Endothelial cell of umbilical vein (primary cell): ENCODE measurements at places on chromosomes 5 and 9. TPM values are rescaled to one million over a fixed set of nuclear protein-coding genes. Genes with fewer than 3 reads are reported as not detected.

DNA sequence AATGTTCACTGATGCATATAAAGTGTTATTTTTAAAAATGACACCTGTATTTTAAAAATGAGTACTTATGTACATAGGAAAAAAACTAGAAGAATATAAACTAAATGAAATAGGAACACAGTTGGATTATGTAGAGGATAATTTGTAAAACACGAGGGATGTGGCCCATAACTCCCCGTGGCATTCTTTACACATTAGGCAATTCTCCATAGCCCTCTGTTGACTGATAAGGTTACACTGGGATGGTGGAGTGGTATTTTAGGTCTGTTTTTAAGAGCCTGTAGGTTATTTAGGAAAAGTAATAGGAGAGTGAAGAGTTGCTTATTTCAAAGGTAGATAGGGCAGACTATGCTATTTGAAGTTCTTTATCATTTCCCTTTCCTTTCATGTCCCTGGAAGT, 1.8 kb downstream of the CAVIN4 start:
- no peak for DNase-seq

C9orf153 gene
- 0.66 TPM in 1 of 2 replicates, not detected in the other for total RNA-seq

PCDHB10 gene
- 0.62 and 0.81 TPM in 2 replicates for total RNA-seq

- no peak for DNase-seq
These were observed 17.9 kb upstream of the DAPK1 start for GRCh38 chr9:87479801-87480201.

DNA sequence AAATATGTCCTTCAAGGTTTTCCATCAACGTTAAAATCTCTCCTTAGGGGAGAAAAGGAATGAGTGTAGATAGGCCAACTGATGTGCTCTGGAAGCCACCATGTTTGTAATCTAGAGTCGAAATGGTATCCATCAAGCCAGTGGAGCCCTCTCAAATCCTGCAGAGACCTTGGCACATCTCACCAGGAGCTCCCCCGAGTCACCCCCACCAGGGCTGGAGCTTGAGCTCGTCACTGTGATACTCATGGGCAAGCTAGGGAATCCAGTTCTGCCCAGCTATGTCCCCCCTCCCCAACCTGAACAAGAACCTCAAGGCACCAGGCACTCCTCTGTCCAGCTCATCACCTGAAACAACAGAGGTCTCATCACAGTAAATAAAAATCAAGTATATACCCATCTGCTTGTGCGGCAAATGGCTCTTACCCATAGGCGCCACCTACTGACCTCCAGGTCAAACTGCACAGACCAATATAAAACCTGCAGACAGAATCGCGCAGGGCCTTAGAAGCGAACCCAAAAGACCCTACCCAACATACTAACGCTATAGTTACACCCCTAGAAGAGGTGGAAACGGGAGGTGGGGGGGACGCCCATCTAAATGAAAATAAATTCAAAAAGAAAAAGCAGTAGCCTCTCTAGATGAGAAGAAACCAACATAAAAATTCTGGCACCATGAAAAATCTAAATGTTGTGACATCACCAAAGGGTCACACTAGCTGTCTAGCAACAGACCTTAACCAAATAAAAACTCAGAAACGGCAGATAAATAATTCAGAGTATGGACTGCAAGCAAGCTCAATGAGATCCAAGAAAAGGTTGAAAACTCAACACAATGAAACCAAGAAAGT, 75.0 kb downstream of the TTC39B start:
- DNase-seq, result peak; percentile 40

EGFLAM gene
- 1.6 and 2.7 TPM in 2 replicates for total RNA-seq

MLANA gene
- total RNA-seq, result not detected in 2 replicates

- no peak for DNase-seq
These were observed 26.6 kb upstream of the AKNA start for GRCh38 chr9:114414346-114414745.

GRCh38 chr5:178546675-178547033, 43.5 kb downstream of the COL23A1 start:
- DNase-seq, result no peak

- DNase-seq, result peak; percentile 67
These were observed 27.1 kb downstream of the ERAP1 start for GRCh38 chr5:96780626-96781025.

- no peak for DNase-seq
These were observed 80.3 kb downstream of the GADD45G start for GRCh38 chr9:89684912-89685636.

DNA sequence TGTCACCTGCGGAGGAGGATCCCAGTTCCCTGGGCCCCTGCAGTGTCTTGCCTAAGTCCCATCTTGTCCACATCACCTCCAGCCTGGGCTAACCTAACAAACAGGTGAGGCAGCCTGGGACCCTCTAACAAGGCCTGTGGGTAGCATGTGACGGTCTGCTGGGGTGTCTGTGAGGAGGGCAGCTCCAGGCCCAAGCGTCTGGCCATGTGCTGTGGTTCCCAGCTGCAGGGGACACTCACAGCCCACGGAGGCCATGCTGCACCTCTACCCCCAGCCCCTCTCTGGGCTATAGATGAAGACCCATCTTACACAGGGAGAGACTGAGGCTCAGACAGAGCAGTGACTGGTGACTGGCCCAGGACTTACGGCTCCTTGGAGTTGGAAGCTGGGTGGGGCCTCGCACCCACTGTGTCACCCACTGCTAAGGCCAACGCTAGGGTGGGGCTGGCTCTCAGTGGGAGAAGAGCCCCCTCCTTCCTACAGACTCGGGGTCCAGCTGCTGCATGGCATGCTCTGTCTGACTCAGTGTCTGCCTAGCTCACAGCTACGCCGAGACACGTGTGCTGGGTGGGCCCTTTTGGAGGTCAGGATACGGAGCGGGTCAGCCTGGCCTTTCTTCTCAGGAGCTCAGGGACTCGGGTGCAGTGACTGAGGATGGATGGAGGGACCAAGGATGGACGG, 40.8 kb upstream of the RNF130 start:
- DNase-seq, result no peak

DNA sequence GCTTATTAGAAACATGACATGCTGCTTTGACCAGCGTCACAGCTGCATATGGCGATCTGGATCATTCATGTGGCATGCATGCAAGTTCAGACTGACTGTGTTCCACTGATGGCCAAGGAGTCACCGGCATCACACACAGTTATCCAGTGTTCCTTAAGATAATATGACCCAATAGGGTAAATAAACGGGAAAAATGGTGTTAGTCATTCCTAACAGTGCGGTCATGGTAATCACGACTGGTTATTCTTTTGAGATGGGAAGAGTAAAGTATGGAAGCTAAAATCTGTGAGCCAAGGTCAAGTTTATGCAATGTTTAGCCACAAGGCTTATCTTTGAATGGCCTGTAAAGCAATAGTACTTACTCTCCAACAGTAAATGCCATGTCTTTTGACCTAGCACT, 29.3 kb upstream of the LVRN start:
- DNase-seq, result no peak

GRCh38 chr5:152397581-152397980, 7.5 kb downstream of the NMUR2 start:
- no peak for DNase-seq

DNA sequence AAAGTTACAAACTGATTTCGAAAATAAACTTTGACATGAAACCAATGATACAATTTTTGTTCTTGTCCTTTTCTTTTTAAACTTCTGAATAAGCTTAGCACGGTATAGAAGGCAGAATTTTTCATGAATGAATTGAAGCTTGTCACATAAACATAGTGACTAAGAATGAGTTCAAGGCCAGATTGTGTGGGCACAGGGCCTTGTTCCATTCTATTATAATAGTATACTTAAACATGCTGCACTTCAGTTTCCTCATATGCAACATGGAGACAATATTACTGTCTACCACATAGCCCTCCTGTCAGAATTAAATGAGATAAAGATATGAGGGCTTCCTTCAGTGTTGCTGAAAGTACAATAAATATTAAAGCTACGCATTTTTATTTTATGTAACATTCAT, 204.2 kb upstream of the HAPLN1 start:
- peak; percentile 14 for DNase-seq

C5 gene
- total RNA-seq, result 1.6 and 1.8 TPM in 2 replicates

- no peak for DNase-seq
These were observed 186.3 kb downstream of the AOPEP start for GRCh38 chr9:94912700-94913249.

OR1L1 gene
- not detected in 2 replicates for total RNA-seq

GRCh38 chr9:121842612-121842978, 191.2 kb downstream of the DAB2IP start:
- peak; percentile 31 for DNase-seq

DNA sequence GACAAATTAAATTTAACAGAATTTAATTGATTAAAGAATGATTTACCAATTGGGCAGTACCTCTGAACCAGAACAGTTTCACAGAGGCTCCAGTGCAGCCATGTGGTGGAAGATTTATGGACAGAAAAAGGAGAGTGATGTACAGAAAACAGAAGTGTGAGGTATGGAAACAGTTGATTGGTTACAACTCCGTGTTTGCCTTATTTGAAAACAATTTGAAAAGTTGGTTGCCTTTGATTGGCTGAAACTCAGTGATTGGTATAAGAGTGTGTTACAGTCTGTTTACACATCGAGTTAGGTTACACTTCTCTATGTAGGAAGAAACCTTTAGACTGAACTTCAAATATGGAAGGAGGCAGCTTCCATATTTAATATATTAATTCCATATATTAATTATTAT, 30.1 kb downstream of the KIAA1958 start:
- no peak for DNase-seq

GRCh38 chr9:136341042-136341655, 13.8 kb downstream of the GPSM1 start:
- no peak for DNase-seq

DRD1 gene
- not detected in 2 replicates for total RNA-seq

PCDHAC2 gene
- 0.90 and 1.00 TPM in 2 replicates for total RNA-seq

GRCh38 chr9:99085949-99086948, 18.7 kb upstream of the TGFBR1 start:
- peak; percentile 7 for DNase-seq

DNA sequence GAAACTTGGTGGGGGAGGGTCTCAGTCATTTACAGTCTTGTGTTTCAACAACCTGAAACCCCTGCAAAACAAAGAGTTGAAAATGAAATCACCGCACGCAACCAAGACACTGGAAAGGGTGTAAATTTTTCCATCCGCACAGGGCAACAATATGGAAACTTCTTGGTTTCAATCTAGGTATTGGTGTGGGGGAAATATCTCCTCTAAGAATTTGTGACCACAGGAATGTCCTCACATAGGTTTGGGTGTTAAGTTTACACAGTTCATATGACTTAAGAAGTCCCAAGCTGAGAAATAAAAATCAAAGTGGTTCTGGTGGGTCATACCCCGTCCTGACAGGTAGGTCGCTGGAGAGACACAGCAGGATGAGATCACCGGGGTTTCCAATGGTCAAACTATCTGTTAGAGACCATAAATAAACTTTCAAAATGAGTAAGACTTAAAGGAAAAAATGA, 51.9 kb upstream of the PIP5K1B start:
- DNase-seq, result no peak

GRCh38 chr9:87498046-87498810, 561 bp downstream of the DAPK1 start:
- peak; percentile 57 for DNase-seq

TGFBI gene
- total RNA-seq, result 6.5 and 8.7 TPM in 2 replicates

SLC6A18 gene
- total RNA-seq, result not detected in 2 replicates

GRCh38 chr9:127942216-127943010, 4.8 kb upstream of the DPM2 start:
- DNase-seq, result peak; percentile 58

PALM2AKAP2 gene
- total RNA-seq, result not detected in 2 replicates

TNIP1 gene
- 87.0 and 96.8 TPM in 2 replicates for total RNA-seq

GRCh38 chr9:130026583-130027340, 16.2 kb downstream of the FNBP1 start:
- no peak for DNase-seq

- DNase-seq, result no peak
These were observed 16.2 kb downstream of the PCDH12 start for GRCh38 chr5:141941779-141942178.

DNA sequence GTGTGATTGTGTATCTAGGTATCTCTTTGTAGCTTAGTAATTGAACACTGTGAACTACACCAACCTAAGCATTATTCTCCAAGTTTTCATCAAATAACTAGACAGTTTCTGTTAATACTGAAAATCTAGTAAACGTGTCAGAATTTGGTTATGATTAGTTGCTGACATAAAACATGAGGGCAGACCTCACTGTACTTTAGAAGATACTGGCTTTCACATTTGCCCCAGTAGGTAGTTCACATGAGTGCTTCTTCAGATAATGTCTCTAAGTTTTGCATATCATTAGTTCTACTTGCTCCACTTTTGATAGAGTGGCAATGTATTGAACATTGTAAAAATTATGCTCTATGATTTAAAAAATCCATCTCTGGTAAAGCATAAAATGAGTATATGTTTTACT, 7.1 kb downstream of the CDKN2B start:
- DNase-seq, result no peak

PCDHGC5 gene
- total RNA-seq, result 0.60 and 1.2 TPM in 2 replicates

DNA sequence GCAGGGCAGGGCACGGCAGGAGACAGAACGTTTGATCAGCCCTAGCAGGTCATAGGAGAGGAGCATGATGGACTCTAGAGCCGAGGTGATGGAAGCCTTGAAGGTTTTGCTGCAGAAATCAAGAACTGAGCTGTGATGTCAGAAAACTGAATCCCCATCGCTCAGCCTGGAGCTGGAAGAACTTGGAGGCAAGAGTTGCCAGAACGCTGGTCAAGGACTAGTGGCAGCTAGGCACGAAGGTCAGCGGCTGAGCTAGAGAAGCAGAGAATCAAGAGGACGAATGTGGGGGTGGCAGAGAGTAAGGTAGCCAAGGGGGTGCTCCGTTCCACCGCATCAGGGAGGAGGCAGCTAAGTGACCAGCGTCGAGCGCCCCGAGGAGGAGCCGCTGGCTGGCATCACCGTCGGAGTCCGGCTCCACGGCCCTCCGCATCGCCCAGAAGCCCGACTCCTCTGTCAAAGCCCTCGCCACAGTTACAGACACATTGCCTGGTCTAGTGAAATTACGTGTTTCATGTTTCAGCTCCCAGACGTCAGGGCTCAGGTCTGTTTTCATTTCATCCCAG, 1.2 kb upstream of the GALNT10 start:
- peak; percentile 8 for DNase-seq

- no peak for DNase-seq
These were observed 114.7 kb upstream of the ERCC6L2 start for GRCh38 chr9:95760791-95761190.

DNA sequence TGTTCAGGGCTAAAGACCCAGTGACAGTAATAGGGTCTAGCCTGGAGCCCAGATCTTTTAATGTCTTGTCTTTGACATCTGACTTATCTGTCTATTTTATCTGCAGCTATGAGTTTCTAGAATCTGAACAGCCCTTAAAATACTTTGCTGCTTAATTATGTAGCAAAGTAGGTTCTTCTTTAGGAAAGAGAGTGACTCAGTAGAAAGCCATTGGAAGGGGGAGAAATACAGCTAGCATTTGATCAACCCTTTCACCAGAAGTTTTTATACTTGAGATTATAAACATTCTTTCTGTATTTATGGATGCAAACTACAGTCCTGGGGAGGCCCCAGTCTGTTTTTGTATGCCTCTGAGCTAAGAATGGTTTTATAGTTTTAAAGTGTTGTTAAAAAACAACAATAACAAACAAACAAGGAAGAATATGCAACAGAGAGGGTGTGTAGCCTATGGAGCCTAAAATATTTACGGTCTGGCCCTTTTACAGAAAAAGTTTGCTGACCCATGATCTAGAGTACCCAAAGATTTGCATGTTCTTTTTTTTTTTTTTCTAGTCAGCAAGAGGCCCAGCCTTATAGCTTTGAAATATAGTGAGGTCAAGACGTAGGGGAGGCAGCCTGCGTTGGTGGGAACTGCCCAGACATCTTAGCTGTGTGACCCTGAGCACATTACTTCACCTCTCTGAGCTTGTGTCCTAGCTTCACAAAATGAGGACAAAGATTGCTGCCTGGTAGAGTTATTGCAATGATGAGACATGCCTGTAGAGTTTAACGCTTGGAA, 9.7 kb downstream of the GSN start:
- DNase-seq, result no peak

DBH gene
- total RNA-seq, result not detected in 2 replicates
